Stimulated activated CD4-positive, alpha-beta T cell treated with anti-CD3 and anti-CD28 coated beads, Interleukin-1b, Interleukin-23, amount 100 ng/mL, for 1 hour (primary cell): ENCODE measurements at places on chromosomes 2 and 18.

GRCh38 chr2:1767939-1768691, 23.8 kb upstream of the PXDN start:
- no peak for DNase-seq

GRCh38 chr18:74540652-74541421, 6.5 kb downstream of the CNDP1 start:
- DNase-seq = no peak

- DNase-seq = no peak
These were observed 153.8 kb downstream of the AQP4 start for GRCh38 chr18:26711756-26712155.

- DNase-seq = no peak
These were observed 237.9 kb downstream of the BABAM2 start for GRCh38 chr2:28128281-28128950.

DNA sequence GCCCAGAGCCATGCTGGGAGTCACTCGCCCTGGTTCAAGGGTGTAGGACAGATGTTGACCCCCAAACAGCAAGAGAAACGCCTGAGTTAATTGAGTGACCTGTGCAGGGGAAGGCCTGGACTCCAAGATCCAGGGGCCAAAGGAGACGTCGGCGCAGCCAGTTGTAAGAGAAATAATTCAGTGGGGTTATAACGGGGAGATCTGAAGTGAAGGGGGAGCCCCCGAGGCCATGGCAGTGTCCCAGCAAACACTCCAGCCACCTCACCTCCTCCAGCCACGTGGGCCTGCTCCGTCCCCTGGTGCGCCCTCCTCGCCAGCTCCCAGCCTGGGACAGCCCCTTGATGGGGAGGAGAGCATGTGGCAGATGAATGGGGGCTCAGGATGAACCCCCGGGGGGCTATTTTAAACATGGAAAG, 130.7 kb upstream of the GPC1 start:
- no peak for DNase-seq

GRCh38 chr2:14543284-14543683, 89.2 kb upstream of the LRATD1 start:
- no peak for DNase-seq

- no peak for DNase-seq
These were observed 33.6 kb upstream of the SNED1 start for GRCh38 chr2:240964704-240965295.

GRCh38 chr2:181789827-181790448, 101.6 kb upstream of the ITPRID2 start:
- no peak for DNase-seq

DNA sequence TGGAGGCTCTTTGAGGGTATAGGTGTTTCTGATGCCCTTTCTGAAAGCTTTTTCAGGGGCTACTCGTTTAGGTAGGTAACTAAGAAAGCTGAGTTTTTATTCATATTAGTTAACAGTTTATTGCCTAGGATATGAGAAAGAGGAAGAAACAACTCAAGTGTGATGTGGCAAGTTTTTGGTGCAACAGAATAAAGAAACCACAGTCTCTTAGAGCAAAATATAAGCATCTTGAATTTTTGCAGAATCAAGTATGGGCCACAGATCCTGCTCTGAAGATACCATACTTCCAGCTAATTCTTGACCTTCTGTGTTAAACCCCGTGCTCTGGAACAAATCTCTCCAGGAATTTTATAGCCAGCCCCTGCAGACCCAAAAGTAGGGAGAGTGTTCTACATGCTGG, 147.7 kb upstream of the SLC1A4 start:
- no peak for DNase-seq

GRCh38 chr2:1231466-1232063, 181.7 kb upstream of the TPO start:
- DNase-seq = no peak

- DNase-seq = no peak
These were observed 3.6 kb downstream of the ZAP70 start for GRCh38 chr2:97716695-97717612.

DNA sequence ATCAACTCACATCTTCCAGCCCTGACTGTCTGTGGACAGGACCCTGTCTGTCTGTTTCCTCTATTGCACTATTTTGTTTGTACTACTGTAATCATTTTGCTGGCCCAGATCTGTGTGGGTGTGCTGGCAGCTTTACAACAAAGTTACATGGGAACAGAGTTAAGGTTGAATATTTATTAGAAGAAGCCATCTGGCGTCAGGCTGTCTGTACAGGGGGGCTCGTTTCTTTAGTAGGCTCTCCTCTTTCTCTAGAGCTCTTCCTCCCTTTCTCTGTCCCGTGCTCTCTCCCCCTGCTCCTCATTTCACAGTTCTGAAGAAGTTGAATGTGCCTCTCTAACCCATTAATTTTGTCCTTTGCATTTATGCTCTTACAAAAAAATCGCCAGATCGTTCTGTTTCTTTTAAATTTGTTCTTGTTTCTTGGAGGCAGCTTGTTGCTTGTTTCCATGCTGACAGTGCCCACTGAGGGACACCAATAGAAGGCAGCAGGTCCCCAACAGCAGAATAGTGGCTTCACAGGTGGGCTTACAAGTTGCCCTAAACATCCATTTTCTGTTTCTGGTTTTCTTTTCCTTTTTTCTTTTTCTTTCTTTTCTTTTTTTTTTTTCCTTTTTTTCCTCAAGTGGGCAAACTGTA, 315.2 kb upstream of the ZEB2 start:
- DNase-seq = no peak

DNA sequence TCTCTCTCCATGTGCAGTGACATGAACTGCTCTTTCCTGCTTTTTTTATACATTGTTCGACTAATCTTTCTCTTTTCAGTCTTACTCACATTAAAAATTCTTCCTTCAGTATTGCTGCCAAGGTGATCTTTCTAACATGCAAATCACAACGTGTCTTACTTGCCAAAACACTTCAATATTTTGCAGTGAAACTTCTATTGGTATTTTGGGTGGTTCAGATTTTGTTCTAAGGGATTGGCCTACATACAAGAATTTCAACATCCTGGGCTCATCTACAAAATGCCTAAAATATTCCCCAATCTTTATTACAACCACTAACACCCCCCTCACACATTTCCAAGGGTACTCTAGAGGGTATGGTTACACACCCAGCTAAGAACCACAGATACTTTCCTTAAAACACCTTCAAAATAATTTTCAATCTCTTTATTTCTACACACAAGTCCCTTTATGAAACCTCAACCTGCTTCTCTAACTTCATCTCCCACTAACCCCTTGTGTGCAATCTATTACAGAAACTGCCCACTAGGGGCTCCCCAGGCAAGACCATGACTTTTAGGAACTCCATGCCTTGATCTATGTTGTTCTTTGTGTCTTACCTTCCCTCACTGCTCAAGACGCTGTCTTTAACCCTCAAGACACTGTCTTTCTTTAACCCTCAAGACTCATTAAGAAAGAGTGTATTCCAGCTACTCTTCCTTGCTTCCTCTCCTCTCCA, 50.9 kb downstream of the COL3A1 start:
- DNase-seq = no peak

GRCh38 chr2:5719629-5720334, 27.6 kb downstream of the SOX11 start:
- no peak for DNase-seq

DNA sequence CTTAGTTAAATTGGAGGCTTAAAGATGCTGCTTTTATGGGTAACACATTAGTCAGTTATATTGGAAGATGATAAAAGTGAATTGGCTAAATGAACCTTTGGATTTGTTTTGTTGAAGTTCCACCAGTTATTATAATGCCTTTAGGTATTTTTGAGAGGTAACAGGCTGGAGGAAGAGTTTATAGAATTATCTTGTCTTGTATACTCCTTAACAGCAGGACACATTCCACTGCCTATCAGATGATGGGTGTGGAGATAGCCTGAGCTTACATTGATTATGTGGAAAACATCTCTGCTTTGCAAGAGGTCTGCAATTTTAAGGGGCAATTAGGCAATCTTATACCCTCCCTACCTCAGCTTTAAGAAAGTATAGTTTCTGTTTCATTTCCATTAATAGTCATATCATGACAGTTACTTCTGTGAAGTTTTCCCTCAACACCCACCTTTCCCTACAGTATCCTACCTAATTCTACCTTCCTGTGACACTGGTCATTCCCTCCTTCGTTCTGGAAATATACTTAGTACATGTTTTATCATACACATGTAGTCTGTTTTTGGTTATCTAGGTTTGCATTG, 403.7 kb upstream of the SPRED2 start:
- no peak for DNase-seq

DNA sequence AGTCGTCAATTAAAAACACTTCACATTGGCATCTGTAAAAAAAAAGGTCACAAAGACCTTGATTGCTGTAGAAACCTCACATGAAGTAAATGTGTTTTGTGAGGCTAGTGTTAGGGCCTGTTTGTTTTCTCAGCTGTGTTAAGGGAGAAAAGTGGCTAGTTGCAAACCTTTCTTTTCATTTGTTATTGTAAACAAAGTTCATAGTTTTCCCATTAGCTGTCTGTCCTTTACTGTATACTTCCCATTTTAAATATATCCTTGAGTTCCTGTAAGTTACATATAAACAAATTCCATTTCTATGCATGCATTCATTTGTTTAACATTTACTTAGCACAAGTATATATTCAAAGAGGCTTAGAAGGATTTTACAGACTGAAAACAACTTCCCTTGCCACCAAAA, 1250.2 kb downstream of the LRP1B start:
- no peak for DNase-seq

DNA sequence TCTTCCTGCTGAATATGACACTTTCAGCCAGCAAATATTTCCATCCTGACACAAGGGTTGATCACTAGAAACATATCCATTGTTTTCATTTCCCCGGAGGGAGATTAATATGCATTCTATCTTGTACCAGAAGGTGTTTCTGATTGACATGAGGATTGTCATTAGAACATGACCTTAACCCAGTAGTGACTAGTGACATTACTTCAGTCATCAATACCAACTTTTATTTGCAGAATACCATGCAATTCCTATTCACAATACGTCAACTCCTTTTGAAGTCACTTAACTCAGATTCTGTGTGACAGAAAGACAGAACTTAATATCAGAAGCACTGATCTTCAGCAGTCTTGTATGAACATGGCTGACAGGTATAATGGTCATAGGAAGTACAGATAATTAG, 1108.9 kb upstream of the CRIM1 start:
- DNase-seq = no peak

- DNase-seq = no peak
These were observed 69.6 kb downstream of the RDH14 start for GRCh38 chr2:18490901-18491300.

DNA sequence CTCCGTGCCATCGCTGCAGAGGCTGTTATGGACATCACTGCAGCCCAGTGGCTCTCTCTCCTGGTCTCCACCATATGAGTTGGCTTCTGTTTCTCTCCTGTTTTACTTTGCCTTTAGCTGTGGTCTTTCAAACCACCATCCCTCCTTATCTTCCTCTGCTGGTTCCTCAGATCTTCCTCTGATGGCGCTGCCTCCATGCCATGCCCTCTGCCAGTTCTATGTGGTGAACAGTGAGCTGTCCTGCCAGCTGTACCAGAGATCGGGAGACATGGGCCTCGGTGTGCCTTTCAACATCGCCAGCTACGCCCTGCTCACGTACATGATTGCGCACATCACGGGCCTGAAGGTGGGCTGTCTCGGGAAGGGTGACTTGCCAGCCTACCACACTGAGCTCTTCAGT, 13.1 kb downstream of the TYMS start:
- DNase-seq = no peak

DNA sequence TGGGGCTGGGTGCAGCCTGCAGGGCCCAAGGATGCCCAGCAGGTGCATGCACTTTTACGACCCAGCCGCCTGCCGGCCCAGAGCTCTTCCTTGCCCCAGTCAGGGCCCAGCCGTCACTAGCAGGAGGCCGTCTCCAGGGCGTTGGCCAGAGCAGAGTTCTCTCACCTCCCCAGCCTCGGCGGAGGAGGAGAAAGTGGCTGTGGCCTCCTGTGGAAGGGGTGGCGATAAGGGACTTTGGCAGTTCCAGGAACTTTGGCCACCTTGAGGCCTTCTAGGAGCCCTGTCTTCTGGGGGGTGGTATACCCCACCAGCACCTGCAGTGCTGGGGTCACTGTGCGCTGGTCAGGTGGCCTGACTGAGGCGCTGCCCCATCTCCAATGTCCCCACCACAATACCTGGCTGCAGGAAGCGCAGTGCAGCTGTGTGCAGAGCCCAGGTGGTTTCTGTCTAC, 22.0 kb downstream of the NPPC start:
- no peak for DNase-seq

DNA sequence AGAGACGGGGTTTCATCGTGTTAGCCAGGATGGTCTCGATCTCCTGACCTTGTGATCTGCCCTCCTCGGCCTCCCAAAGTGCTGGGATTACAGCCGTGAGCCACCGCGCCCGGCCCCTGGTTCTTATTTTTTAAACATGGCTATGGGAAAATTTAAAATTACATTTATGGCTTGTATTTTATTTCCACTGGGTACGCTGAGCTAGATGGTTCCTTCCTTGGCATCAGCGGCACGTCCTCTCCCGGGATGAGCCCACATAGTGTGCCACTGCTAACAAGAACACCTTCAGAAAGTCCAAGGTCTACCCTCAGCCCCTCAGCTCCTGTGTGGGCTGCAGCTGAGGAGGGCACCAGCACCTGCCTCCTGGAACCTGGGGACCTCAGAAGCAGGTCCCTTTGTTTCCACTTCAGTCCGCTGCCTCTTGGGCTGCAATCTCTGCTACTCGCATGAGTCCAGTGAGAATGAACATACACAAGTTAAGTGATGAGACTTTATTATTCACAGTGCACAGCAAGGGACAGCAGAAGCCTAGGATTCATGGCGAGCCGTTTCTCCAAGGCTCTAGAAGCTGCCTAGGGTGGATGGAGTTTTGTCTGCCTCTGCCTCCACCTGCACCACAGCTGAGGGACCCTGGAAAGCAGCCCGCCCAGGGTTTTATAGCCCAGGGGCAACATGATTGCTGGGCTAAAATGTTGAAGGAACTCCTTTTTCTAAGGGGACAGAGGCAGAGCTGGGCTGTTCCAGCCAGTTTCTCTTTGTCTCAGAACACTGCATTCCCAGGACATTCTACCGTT, 107.5 kb upstream of the TEX51 start:
- no peak for DNase-seq

GRCh38 chr2:235733761-235734160, 239.9 kb downstream of the AGAP1 start:
- DNase-seq = no peak

GRCh38 chr2:45849491-45850283, 198.2 kb downstream of the PRKCE start:
- no peak for DNase-seq

DNA sequence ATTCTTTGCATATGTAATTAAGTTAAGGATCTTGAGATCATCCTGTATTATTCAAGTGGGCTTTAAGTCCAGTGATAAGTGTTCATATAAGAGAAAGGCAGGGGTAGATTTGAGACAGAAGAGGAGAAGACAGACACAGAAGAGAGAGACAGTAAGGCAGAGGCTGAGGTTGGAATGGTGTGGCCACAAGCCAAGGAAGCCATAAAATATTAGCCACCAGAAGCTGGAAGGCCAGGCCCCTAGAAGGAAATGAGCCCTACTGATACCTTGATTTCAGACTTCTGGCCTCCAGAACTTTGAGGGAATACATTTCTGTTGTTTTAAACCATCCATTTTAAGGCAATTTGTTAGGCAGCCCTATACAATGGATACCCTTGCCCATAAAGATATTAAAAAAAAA, 66.9 kb upstream of the DLX2 start:
- no peak for DNase-seq
